ENCODE measurements at places on chromosomes 3 and 15. TPM values are rescaled to one million over a fixed set of nuclear protein-coding genes. Genes with fewer than 3 reads are reported as not detected.

NGLY1 gene
- 54.5 TPM for total RNA-seq

CHRM5 gene
- not detected for total RNA-seq

PPP1R14D gene
- total RNA-seq, result not detected

MBD4 gene
- 41.2 TPM for total RNA-seq

WNT5A gene
- not detected for total RNA-seq

CCR1 gene
- 2.0 TPM for total RNA-seq

TNFAIP8L3 gene
- total RNA-seq, result 0.17 TPM

PLIN1 gene
- not detected for total RNA-seq

KLHDC8B gene
- 2.3 TPM for total RNA-seq

PRR23B gene
- total RNA-seq, result not detected

CYP1A1 gene
- 6.0 TPM for total RNA-seq

PXYLP1 gene
- total RNA-seq, result 13.6 TPM

CILP gene
- total RNA-seq, result not detected

CFAP92 gene
- total RNA-seq, result not detected

CLEC3B gene
- 0.33 TPM for total RNA-seq

SPPL2A gene
- total RNA-seq, result 74.6 TPM

GOLGA6L4 gene
- 1.1 TPM for total RNA-seq

LRTM1 gene
- total RNA-seq, result not detected

ANKRD34C gene
- not detected for total RNA-seq

SLC9A9 gene
- total RNA-seq, result 10.0 TPM

AADACL2 gene
- total RNA-seq, result not detected

SEMA3B gene
- 0.34 TPM for total RNA-seq

BFSP2 gene
- not detected for total RNA-seq

RGMA gene
- total RNA-seq, result 0.23 TPM

AMIGO3 gene
- 0.19 TPM for total RNA-seq

GOLGA6B gene
- not detected for total RNA-seq

BOC gene
- not detected for total RNA-seq

COX17 gene
- 45.9 TPM for total RNA-seq

DCBLD2 gene
- 2.5 TPM for total RNA-seq

CA12 gene
- not detected for total RNA-seq

MCF2L2 gene
- 2.1 TPM for total RNA-seq

ZNF774 gene
- total RNA-seq, result 1.0 TPM

SNTN gene
- not detected for total RNA-seq

WNT7A gene
- total RNA-seq, result 0.55 TPM

COLQ gene
- 5.0 TPM for total RNA-seq

ATOSA gene
- total RNA-seq, result 45.0 TPM

CPN2 gene
- not detected for total RNA-seq

TMEM158 gene
- total RNA-seq, result not detected

WWTR1 gene
- total RNA-seq, result 0.10 TPM

ASB14 gene
- not detected for total RNA-seq

OIP5 gene
- total RNA-seq, result 12.8 TPM

CHRNA3 gene
- total RNA-seq, result not detected

ZNF502 gene
- 1.3 TPM for total RNA-seq

C3orf85 gene
- not detected for total RNA-seq

CHD2 gene
- 153 TPM for total RNA-seq

ZNF445 gene
- 21.7 TPM for total RNA-seq

B3GNT5 gene
- total RNA-seq, result 0.25 TPM

FAM174B gene
- 3.8 TPM for total RNA-seq

UBXN7 gene
- 44.6 TPM for total RNA-seq

POLR2M gene
- total RNA-seq, result 74.8 TPM
